T-helper 2 cell treated with Interferon-gamma antibody and Interleukin-4, amounts not matched to agents 5 μg/mL and 100 μg/mL, for 36 hours (primary cell): ENCODE measurements at places on chromosomes 1 and 21.

- DNase-seq = no peak
Observed at GRCh38 chr1:245067257-245067656, 87.5 kb upstream of the KIF26B start.

DNA sequence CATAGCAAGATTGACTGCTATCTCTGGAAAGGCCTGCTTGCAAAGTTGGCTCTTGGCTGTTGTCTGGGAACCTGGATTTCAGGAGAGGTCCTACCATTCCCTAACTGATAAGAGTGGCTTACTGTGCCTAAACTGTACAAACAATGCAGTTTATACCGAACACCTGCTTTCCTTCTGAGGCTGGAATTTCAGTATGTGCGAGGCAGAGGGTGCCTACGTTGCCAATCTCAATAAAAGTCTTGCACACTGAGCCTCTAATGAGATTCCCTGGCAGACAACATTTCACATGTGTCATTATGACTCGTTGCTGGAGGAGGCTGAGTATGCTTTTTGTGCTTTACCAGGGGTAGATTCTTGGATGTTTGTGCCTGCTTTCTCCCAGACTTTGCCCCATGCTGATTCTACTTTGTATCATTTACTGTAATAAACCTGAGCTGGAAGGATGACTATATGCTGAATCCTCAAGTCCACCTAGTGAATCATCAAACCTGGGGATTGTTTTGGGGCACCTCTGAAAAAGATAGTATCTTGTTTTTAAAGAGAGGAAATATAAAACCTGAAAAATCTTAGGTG is 58.9 kb upstream of the GNG4 start:
- no peak for DNase-seq

DNA sequence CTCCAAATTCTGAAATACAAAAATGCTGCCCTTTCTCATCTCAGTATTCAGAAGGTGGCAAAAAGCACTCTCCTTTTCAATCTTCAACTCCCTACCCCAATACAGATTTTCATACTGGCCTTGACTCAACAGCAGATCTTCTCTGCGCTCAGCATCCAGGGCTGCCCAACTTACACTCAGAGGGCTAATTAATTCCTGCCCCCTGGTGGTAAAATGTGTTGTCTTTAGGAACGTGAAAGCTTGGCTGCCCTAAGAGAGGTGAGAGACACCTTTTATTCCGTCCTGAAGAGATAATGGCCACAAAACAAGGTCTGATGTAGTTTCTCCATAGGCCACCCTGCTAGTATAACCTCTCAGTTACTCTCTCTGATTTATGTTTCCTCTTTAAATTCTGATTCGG is 25.0 kb downstream of the KRTAP24-1 start:
- DNase-seq = no peak

- DNase-seq = no peak
Observed at GRCh38 chr1:45557422-45557944, 6.9 kb downstream of the AKR1A1 start.

DNA sequence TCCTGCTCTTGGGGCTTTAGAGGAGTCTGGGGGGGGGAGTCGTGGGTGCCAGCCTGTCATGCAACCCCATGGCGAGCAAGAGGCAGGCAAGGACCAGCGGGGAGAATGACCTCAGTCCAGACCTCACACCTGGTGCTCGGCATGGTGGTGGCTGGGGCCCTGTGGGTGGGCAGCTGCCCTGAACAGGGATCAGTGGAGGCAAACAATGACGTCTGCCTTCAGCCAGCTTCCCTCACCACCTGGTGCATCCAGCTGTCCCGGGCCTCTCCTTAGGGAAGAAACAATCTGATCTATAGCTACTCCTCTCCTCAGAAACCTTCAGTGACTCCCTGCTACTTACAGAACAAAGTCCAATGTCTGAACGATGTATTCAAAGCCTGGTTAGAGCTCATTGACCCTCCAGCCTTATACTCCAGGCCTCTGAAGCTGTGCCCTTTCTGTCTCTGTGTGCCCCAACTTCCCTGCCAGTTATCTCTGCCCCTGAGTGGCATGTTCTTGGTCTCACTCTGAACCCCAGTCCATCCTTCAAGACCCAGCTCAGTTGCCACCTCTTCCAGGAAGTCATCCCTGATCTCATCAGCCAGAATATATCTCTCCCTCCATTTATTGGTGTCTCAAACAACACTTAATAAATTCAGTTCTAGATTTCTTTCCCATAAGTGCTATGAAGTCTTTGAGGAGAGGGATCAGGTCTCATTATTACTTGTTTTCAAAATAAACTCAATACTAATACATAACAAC is 6.6 kb downstream of the PADI2 start:
- DNase-seq = no peak

DNA sequence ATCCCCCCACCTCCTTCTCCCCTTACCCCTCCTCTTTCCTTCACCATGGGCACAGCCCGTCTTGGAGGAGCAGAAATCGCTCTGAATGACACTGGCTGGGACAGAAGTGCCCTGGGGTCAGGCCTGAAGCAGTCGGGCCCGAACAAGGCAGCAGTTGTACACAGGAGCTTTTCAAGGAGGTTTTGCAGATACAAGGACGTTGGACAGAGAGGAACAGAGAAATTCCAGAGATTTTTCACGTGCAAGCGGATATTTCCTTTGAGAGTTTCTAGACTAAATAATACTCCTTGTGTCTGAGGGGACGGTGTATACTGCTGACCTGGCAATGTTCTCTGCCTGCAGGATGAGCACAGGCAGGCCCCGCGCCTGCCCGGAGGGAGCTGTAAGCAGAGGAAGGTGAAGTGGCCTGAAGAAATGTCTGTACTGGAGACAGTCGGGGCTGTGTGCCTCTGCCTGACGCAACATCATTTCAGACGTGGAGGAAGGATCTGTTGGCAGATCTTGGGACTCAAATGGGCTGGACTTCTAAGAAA is 95.3 kb upstream of the SLC25A33 start:
- no peak for DNase-seq

GRCh38 chr1:67675800-67676199 is 9.2 kb upstream of the GADD45A start:
- no peak for DNase-seq

- no peak for DNase-seq
Observed at GRCh38 chr1:42302034-42302433, 33.0 kb downstream of the FOXJ3 start.

DNA sequence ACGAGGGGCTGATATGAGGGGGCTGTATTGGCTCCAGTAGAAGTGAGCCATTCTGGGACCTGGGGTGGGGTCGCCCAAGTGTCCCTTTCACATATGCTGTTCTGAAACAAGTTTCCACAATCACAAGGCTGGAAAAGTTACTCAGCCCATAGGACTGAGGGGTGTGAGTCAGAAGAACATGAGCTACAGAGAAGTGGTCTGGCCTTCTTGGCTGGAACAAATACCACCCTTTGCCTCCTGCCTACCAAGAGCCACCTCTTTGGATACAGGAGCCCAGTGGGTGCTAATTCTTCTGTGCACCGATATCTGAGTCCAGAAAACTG is 42.4 kb downstream of the MEF2D start:
- no peak for DNase-seq
